ENCODE measurements at places on chromosomes 2 and 18. TPM values are rescaled to one million over a fixed set of nuclear protein-coding genes. Genes with fewer than 3 reads are reported as not detected.

DNA sequence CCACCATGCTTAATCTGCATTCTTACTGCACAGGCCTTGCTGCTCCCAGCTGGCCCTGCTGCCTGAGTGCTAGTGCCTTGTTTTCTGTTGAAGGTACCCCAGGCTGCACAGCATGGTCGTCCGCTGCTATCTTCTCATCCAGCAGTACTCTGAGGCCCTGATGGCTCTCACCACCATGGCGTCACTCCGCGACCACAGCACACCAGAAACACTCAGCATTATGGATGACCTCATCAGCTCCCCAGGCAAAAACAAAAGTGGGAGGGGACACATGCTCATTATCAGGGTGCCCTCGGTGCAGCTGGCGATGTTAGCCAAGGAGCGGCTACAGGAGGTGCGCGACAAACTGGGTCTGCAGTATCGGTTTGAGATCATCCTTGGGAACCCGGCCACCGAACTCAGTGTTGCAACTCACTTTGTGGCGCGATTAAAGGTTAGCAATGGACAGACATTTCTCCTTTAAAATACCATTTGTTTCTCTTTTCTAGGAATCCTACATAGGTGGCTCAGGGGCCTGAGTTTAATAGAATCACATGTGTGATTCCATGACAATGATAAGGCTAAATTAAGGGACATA lies 110.5 kb downstream of the ESCO1 start:
- DNase-seq: no peak

DNA sequence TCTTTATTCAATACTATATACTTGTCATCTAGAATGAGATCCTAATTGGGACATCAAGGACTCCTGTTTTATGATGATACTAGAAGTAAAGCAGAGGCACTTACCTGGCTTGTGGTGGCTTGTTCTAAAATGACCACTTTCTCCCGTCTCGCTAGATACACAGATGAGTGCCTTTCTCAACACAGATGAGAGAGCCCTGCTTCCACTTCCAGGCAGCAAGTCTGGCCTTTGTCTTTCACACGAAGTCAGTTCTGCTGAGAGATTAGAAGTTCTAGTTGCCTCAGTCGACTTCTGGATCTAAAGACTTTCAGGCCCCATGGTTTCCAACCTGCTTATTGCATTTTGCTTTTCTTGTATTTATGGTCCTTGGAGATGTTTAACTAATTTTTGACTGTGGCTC lies 70.3 kb downstream of the PPP1R1C start:
- no peak for DNase-seq

DNA sequence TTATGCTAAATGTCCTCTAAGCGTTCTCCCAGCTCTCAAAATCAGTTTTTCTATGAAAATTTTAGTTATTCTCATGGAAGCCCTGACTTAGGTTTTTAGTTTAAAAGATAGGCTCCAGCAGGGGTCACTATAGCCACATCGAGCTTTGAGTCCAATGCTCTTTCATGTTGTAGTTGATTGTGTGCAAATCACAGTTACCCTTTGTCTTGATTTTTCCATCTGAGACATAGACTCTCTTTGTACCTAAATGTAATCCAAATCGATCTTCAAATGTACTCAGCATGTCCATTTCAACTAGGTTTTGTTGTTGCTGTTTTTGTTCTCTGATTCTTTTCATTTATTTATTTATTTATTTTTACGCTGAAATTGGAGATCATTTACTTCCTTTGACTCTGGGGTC lies 26.4 kb upstream of the MSTN start:
- peak; percentile 49 for DNase-seq

GRCh38 chr2:184877909-184878308 lies 279.6 kb downstream of the ZNF804A start:
- no peak for DNase-seq

DNA sequence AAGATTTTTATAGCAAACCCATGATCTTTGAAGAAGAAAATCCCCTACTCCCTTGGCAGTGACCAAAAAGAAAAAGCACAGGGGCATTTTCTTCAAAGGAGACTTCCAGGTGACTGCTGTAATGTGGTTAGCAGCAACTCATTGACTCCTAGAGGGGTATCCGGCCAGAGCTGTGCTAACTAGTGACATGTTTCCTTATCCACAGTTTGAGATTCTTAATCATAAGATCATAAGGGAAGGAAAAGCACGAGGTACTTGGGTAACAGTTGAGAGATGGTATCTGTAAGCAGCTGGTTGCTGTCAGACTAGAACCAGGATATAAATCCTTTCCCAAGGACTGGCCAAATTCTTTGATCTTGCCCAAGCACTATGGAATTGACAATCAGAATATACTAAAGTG lies 124.7 kb downstream of the MREG start:
- no peak for DNase-seq

DNA sequence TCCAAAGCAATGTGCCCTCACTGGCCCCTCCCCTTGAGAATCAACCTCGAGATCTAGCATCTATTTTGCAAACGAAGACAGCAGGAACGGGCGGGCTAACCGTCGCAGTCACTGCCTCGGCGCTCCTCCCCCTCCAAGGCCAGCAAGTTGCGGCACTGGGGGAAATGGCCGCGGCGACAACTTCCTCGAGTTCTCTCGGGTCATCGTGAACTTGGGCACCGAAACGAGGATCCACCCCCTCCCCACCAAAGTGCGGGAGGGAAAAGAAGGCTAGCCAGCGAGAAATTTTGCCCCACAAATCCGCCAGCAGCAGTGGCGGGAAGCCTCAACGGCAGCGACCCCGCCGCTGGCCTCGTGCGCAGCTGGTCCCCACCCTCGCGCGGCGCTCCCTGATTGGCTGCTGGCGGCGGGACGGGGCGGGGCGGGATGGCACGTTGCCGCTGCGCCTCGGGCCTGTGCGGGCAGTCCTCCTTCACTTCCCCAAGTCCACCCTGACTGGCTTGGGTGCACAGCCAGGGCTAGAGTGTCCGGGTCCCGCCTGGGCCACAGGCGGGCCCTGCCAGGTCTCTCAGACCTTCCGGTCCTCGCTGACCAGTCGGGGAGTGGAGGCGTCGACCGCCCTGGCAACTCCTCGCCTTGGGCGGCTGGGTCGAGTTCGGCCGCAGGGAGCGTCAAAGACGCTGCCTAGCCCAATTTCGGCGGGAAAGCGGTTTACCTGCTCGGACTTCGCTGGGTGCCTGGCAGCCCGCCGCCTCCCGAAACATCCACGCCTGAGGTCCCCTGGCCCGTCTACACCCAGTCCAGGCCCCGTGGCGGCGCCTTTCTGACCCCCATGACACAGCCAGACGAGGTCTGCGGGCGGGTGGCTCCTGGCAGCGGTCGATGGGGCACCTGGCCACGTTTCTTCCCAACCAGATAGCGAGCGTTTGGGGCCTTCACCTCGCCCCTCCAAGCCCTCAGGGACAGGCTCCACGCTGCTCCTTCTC lies at the start of gene BOLL:
Gene BOLL (minus strand): TSS at position 364 of the 986 bp plus-strand sequence. CDS start 3,469 bp downstream, outside the sequence.
- peak; percentile 56 for DNase-seq

DNA sequence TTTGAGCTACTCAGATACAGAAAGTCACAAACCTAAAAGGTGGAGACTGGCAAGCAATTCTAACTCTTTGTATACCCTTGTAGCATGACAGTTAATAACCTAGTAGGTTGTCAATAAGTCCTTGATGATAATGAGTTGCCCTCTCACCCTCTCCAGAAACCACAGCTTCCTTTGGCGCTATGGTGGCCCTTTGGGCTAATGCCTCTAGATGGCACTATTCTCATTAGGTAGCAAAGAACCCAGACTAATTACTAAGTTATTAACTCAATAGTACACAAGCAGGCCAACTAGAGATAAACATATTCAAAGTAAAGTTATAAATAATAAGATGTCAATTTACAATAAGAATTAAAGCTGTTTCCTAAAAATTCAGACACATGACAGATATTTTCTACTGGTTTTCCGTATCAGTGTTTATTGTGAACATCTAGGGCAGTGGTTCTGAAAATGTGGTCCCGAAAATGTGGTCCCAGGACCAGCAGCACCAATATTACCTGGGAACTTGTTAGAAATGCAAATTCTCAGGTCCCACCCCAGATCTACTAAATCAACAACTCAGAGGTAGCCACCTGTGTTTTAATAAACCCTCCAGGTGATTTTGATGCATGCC lies 41.1 kb downstream of the LDAH start:
- no peak for DNase-seq

DNA sequence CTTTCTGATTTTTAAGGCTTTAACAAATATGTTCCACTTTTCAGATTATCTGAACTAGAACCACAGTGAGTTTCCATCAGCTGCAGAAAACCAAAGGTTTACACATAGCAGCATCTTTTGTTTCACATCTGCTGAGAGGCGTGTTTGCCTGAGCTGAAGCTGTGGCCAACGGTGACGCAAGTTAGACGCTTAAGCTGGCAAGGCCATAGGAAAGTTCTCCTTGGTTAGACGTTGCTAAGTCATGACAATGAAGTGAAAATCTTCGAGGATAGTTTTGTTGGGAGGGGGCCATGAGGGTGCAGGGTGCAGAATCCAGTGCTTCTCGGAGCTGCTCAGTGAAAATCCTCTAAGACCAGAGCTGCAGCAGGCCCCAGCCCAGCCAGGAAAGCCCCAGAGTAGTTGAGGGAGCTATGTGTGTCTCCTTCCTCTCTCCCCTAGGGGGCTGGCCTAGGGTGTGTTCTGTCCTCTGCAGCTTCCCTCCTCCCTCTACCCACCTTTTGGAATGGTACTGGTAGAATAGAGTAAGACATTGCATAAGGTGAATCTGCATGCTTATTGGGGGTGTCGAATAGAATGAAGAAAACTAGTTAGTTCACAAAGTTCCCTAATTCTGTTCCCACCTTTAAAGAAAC lies 105.4 kb downstream of the FHOD3 start:
- DNase-seq: no peak

- no peak for DNase-seq
Observed at GRCh38 chr18:42782929-42783328, 332.6 kb downstream of the RIT2 start.

The TMEM17 gene
- not detected for total RNA-seq

The OTOS gene
- total RNA-seq: not detected

GRCh38 chr2:193693758-193694157 lies 1499.0 kb upstream of the TMEFF2 start:
- no peak for DNase-seq

- peak; percentile 7 for DNase-seq
Observed at GRCh38 chr2:121650315-121650930, 1.2 kb upstream of the CLASP1 start.

GRCh38 chr2:44086629-44087028 lies 82.0 kb upstream of the PPM1B start:
- no peak for DNase-seq

DNA sequence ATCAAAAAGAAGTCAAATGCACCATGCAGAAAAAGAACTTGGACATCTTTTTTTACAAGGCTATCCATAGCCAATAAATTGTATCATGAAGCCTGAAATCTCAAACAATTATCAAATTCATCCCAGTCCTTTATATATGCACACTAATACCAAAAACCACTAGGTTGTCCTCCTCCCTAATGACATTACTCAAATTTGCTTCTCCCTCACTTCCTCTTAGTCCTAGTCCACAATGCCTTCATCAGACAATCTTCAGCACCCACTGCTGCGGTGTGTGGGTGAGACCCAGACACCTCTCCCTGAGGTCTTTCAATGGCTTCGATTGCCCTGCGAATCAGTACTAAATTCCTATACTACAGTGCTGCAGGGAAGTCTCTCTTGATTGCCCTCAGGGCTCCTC lies 58.1 kb downstream of the CLASP1 start:
- DNase-seq: no peak

The SLC19A3 gene
- not detected for total RNA-seq

DNA sequence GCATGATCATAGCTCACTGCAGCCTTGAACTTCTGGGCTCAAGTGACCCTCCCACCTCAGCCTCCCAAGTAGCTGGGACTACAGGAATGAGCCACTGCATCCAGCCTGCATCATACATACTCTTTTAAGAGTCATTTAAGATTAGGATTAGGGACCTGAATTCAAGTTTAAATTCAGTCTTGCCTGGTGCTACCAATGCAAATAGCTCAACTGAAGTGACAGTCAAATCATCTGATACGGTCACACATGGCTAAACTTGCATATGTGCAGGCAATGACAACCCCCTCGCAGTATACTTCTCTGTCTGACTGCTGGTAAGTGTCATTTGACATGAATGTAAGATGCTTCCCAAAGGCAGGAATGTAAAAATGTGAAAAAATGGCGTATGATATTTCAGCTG lies 31.8 kb upstream of the TMEM131 start:
- no peak for DNase-seq

GRCh38 chr2:221034026-221034701 lies 537.9 kb downstream of the EPHA4 start:
- no peak for DNase-seq

The FZD7 gene
- total RNA-seq: 1.0 TPM

- no peak for DNase-seq
Observed at GRCh38 chr2:45951025-45951727, 299.7 kb downstream of the PRKCE start.

- no peak for DNase-seq
Observed at GRCh38 chr2:156182132-156182531, 150.4 kb downstream of the NR4A2 start.

DNA sequence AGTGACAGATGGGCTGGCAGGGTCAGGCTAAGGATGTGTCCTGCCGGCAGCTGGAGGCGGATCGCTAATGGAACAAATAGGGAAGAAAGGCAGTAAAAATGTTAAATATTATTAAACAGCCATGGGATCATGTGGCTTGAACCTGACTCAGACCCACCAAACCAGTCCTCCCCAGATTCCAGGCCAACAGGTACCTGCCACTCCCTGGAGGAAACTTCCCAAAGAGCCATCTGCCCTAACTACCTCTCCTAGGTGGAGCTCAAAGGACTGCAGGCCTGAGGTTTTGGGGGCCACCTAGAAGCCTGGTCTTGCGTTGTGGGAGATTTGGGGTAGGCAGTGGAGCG lies 34.3 kb downstream of the CIB4 start:
- peak; percentile 35 for DNase-seq

The NEURL3 gene
- 2.2 TPM for total RNA-seq

The TEX44 gene
- not detected for total RNA-seq

The DSG4 gene
- not detected for total RNA-seq

GRCh38 chr18:74546751-74547530 lies 12.6 kb downstream of the CNDP1 start:
- no peak for DNase-seq
